ENCODE measurements at places on chromosomes 6 and 20.

DNA sequence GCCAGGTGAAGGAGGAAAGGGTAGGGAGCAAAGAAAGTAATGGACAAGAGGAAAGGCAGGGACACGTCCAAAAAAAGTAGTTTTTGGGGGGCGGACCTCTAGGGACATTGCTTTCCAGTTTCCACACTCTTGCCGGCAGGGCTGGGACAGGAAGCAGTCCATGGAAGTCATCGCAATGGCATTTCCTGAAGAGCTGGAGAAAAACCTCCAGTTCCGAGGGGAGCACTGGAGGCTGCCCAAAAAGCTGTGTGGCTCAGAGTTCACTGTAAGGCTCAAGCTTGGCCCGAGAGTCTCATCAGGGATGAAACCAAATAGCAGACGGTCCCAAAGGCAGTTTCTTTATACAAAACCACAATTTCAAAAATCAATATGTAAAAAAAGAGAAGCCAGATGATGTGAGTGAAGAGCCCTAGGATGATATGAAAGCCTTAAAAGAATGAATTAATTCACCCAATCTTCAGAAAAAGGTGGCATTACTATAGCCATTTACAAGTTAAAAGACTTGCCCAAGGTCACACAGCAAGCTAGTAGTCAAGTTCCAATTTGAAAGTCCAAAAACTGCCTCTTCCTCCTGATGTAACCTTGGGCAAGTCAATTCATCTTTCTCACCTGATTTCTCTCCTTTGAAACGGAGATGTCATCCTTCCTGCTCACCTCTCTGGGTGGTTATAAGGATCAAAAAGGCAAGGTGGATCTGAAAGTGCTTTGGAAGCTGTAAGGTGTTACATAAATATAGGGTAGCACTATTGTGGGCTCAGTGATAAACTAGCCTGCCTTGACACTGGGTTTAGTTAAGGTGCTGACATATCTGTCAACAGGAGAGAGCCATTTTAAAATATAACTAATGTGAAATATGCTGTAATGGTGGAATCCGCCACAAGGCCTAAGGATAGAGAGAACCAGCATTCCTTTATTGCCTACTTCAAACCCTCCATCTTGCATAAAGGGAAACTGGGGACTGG, 9.1 kb downstream of the BCL2L1 start:
- DNase-seq = no peak

DNA sequence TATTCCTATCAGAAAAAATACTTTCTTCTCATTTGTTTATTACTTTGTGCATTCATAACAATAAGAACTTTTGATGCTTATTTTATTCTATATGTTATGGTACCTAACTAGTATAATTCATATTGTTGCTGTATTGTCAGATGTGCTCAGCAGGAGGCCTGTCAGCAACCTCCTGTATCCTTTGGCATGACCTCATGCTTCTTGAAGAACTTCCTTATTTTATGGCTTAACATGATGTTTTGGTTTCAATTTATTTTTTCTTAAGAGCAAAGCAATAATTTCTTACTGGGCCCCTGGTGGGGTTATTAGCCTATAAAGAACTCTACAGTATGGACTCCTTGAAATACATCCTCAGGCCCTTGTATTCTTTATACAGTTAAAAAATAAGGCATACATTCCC, 17.3 kb downstream of the GGTLC1 start:
- DNase-seq = no peak

- DNase-seq = no peak
These were observed 12.4 kb downstream of the SLC13A3 start for GRCh38 chr20:46638898-46639274.

GRCh38 chr20:18428490-18429173, 38.2 kb downstream of the DZANK1 start:
- DNase-seq = no peak

DNA sequence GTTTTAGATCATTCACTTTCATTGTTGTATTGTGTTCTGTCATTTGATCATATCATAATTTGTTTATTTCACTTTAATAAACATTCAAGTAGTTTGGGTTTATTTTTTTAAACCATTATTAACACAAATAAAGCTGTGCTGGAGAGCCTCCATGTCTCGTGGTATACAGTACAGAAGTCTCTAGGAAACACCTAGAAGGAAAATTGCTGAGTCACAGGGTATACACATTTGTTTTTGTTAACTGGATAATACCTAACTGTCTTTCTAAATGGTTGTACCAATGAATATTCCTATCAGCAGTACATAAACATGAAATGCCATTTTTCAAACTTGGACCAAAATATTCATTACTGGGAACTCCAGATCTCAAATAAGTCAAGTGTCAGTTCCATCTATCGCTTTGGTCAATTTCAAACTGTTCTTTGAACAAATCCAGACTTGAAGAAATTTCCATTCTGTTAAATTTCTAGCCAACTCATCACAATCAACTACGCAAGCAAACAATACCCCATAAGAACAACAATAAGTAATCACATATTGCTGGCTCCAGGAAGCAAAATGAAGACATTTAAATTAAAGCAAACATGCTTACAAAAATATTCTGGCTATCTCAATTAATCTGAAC, 138.1 kb downstream of the ATXN1 start:
- DNase-seq = no peak

- no peak for DNase-seq
These were observed 586 bp downstream of the ZNF512B start for GRCh38 chr20:63968928-63969760.

GRCh38 chr20:63641146-63641791, 12.0 kb downstream of the STMN3 start:
- DNase-seq = no peak
